NCI-H446 (cell line): ENCODE measurements at places on chromosomes 4 and X.

GRCh38 chr4:88734403-88734949 is 36.8 kb upstream of the NAP1L5 start:
- no peak for DNase-seq

DNA sequence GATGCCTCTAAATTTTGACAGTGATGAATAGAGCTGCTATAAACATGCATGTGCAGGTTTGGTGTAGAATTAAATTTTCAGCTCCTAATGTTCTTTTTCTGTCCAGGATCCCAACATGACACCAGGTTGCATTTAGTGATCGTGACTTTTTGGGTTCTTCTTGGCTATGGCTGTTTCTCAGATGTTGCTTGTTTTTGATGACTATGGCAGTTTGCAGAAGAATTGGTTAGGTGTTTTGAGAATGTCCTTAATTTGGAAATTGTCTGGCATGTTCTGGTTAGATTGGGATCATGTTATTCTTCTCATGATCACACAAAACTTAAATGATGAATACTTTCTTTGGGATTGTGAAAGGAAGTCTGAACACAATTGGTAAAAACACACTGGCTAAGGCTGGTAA is 3.7 kb upstream of the FGFBP1 start:
- no peak for DNase-seq

DNA sequence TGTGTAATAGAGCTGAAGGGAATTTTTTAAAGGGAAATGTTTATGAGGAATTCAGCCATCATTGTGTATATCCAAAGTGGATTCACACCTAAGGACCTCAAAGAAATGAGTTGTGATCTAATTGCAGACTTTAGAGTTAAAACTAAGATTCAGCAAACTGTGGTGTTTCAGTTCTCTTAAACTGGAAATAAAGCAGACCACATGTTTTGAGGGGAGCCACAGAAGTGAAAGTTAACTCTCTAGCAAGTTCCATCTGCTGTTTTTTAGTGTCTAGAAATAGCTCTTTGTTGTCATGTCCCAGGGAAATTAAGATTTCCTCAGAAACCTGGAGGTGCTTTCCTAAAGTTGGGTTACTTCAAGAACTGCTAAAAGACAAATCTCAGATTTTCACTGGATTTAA is 97.3 kb upstream of the DDX3X start:
- DNase-seq: no peak

DNA sequence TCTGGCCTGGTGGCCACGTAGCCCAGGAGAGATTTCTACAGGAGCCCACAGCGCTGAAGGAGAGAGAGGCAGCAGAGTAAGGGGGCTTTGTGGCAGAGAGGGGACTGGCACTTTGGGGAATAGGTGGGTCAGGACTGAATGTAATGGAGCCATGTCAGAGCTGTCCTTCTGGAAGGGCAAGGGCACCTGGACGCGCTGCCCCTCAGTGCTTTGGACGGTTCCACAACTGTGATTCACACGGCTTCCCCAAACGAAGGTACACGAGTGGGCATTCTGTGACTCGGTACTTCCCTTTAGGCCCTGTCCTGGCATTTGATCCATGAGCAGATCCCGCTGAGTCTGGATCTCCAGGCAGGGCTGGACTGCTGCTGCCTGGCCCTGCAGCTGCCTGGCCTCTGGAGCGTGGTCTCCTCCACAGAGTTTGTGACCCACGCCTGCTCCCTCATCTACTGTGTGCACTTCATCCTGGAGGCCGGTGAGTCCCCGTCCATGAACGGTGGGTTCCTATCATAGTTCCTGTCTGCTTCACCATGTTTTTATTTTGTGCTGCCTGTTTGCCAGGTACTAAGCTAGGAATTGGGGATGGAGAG is 35.2 kb upstream of the MSANTD1 start:
- DNase-seq: no peak

- no peak for DNase-seq
Observed at GRCh38 chr4:182823576-182823975, 93.6 kb downstream of the DCTD start.

GRCh38 chr4:11218692-11219091 is 210.0 kb downstream of the HS3ST1 start:
- no peak for DNase-seq

DNA sequence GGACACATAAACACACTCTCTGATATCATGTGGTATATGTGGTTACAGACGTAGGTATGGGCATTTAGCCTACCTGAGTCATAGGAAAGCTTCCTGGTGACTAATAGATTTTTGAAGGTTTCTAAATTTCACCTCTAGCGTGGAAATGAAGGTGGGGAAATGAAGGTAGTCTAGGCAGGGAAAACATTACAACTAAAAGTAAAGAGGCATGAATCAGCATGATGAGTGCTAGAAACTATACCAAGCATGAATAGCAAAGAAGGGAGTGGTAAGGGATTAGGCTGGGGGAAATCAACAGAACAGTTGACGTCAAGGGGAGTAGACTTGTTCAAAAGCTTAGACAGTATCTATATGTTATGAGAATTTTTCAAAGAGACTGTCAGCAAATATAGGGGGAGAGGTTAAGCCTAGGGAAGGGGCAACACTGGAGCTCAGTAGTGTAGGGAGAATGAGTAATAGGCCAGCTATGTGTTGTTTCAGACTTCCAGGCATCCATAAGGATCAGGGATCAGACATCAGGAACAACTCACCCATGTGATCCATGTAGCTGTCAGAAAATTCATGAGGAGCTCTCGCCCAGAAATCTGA is 279.3 kb upstream of the DIPK2B start:
- DNase-seq: no peak

- DNase-seq: no peak
Observed at GRCh38 chrX:31199840-31200114, 127.9 kb upstream of the FTHL17 start.

DNA sequence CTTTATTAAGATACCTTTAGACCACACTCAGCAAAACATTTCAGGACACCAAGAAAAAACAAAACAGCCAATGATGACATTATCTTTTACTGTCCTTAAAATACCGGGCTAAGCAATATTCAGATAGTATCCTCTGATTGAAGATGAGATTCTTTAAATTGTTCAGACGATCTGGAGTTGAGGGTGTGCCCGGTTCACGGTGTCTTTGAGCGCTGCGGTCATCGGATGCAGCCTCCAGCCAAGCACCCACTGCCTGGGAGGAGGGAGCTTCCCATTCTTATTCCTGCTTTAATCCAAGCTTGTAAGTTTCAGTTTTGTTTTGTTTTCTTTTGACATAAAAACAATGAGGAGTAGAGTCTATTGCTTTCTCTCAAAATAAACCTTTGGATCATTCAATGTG is 14.1 kb downstream of the FAM149A start:
- no peak for DNase-seq

DNA sequence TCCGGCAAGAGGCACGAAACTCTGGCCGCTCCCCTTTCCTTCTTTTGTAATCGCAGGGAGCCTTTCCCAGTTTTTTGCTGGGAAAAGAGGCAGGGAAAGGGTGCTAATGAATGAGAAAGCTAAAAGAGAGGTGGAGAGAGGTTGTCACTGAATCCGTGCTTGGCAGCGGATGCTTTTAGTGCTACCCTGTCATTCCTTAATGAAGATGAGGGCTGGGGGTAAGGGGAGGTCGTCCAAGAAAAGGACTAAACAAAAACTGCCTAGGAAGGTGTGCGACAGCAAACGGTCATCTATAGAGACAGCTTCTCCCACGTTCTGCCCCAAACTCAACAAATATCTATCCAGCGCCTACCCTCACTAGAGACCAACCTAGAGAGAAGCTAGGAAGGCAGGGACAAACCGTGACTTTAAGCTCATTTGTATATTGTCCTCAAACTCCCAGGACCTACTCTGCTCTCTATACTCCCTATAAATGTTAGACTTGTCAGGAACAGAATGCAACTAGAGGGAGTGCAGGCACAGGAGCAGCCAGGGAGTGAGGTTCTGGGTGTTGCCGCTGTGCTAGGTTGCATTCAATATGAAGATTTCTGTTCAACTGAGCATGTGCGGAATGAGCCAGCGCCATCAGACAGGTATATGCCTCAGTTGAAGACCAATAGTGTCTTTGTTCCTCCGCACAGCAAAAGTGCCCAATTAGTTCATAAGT is 777 bp upstream of the CASK start:
- no peak for DNase-seq

DNA sequence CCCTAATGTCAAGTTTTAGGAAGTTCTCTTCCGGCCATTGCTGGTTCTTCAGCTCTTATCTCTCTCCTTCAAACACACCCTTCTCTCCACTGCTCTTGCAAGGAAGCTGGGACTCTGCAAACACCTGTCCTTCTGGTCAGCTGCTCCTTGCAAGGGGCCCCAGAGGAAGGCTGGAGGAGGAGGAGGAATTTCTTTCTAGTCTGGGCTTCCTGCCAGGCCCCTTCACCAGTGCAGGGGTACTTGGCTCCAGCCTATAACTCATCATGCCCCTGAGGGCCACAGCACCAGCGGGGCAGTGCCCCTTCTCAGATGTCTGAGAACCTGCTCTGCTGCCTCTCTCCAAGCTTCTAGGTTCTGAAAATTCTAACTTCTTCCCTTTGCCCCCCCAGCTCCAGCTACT is 46.7 kb downstream of the REELD1 start:
- DNase-seq: no peak

DNA sequence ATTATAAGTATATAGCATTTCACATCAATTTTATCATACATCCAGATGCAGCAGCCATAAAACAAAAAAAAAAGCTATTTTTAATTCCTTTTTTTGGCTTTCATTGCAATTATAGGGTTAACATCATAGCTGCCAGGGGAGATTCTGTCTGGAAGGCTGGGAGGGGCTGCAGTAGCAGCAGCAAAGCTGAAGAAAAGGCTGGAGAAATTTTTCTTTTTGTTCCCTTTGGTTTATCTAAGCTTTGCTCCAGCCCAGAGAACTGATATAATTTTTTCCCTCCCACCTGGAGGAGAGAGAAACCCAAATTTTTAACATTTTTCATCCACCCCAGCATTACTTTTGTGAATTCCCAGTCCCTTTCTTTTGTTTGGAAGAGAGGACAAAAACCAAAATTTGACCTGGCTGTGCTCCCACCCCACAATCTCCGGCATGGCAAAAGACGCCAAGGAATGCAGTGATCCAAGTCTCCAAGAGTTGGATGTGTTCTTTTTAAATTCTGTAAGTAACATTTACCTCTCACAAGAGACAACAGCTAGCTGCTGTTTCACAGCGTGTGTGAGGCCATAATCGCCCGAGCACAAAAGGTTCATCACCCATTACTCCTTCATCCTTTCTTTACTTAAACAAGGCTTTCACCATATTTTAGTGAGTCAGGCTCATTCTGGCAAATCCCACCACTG is 25.1 kb upstream of the FAM156A start:
- DNase-seq: no peak

- no peak for DNase-seq
Observed at GRCh38 chr4:140659943-140660700, 91.4 kb upstream of the UCP1 start.

- no peak for DNase-seq
Observed at GRCh38 chrX:19579485-19579884, 64.2 kb upstream of the MAP3K15 start.

DNA sequence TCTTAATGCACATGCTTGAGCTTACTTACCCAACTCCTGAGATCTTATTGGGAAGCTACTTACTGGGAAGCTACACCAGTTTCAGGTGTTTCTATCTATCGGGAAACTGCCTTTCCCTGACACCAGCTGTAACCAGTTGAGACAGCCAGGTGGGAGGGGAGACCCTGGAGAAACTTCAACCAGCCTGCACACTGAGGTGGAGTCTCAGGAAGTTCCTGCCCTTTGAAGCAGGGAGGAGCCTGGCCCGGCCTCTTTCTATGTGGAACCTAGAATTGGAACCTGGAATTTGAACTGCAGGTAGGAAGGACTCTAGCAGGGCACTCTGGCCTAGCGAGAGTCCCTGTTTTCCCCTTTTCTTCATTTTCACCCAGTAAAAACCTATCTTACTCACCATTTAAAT is 425.8 kb upstream of the PABPC4L start:
- no peak for DNase-seq
